ENCODE measurements at places on chromosomes 12 and 14.

DNA sequence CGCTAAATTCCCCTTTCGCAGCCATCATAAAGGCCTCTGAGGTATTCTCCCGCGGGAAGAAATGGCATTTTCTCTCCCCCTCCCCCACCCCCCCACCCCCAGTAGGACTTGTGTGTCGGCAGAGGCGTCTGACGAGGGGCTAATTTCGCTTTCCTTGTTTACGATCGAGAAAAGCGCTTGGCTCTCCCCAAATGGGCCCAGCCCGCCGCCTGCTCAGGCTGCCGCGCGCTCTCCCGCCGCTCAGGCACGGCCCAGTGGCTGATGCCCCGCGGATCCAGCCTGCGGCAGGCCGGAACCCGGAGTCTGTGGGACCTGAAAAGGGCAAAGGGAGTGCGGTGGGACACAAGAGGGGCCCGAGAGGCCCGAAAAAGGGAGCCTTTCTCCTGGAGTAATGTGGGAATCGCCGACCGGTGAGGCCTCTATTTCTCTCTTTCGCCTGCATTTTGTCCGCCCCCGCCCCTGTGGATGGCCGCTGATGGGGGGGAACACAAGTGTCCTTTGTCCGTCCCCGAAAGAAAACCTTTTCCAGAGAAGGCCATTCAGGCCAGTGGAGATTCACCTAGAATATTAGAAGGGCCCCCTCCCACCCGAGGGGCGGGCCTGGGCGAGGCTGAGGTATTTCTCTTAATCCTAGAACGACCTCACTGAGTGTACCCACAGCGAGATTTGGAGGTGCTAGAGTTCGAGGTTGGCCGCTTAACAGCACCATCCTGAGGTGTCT lies 9.0 kb upstream of the HOXC6 start:
- no peak for DNase-seq

DNA sequence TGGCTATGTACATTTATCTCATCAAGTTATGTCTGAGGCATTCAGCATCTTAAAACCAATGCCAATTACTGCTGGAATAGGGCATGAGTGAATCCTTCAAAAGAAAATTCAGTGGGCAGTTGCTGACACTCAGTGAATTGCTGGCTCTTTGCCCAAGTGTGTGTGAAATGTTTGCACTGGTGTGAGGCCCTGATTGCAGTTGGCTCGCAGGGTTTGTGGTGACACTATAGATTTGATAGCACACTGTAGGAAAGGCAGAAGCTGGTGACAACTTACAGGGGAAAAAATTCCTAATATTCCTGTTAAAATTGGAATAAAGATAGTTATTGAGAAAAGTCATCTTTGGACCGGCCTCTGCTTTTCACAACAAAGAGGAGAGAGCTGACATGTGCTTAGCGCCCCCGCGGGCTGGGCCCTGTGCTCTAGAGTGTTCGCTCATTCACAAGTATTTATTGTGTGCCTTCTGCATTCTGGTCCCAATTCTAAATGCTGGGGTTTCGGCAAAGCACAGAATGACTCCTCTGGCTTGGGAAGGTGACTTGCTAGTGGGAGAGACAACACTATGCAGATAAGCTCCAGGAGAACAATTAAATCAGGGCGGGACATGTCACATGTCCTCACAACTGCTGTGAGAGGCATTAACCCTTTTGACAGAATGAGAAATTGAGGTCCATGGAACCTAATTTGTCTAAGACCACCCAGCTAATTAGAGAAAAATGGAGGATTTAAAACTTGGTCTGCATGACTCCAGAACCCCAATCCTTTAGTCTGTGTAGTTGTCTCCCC lies 418.7 kb downstream of the NPAS3 start:
- DNase-seq: no peak

DNA sequence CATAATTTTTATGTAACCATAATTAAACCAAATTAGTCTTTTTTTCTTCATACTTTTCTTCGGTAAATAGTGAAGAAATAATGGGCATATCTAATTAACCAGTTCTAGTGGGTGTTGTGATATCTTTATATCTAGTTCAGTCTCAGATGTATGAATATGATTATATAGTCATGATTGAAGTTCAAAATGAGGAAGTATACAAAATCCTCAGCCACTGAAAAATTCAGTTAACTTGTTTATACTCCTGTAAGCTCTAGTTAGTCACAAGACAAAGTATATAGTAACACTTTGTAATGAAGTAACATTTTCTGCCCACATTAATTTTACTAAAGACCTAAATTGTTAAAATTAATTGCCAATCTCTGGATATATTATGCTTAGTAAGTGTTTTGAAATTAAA lies 46.5 kb downstream of the CAND1 start:
- no peak for DNase-seq

DNA sequence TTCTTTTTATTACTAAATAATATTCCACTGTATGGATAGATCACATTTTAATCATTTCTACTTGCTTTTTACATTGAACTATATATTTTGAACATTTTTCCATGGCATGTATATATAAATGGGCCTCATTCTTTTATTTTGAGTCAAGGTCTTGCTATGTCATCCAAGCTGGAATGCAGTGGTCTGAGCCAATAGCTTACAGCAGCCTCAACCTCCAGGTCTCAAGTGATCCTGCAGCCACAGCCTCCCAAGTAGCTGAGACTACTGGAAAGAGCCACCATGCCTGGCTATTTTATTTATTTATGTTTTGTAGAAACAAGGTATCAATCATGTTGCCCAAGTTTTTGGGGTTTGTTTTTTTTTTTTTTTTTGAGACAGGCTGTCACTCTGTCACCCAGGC lies 7.6 kb downstream of the FCF1 start:
- DNase-seq: no peak

DNA sequence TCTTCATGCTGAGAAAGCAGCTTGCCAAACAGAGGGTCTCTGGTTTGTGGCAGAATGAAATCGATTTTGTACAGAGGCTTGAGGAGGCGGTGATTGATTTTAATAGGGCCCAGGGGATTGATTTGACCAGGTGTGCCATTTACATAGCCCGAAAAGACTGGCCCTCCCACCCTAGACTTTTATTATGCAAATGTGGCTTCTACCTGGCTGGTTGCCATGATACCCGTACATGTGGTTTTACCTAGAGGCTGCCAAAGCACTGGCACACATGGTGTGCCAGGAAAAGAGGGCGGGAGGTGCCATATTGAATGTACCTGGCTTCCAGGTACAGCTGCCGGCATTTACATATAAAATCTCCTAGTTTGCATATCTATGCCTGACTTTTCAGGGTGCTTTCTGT lies 18.0 kb upstream of the GUCY2C start:
- DNase-seq: no peak

GRCh38 chr12:118188690-118189371 lies 52.9 kb downstream of the PEBP1 start:
- no peak for DNase-seq

- DNase-seq: peak; percentile 83
Observed at GRCh38 chr12:76020731-76021672, 10.6 kb downstream of the PHLDA1 start.

- no peak for DNase-seq
Observed at GRCh38 chr12:5581019-5581418, 149.1 kb downstream of the NTF3 start.

DNA sequence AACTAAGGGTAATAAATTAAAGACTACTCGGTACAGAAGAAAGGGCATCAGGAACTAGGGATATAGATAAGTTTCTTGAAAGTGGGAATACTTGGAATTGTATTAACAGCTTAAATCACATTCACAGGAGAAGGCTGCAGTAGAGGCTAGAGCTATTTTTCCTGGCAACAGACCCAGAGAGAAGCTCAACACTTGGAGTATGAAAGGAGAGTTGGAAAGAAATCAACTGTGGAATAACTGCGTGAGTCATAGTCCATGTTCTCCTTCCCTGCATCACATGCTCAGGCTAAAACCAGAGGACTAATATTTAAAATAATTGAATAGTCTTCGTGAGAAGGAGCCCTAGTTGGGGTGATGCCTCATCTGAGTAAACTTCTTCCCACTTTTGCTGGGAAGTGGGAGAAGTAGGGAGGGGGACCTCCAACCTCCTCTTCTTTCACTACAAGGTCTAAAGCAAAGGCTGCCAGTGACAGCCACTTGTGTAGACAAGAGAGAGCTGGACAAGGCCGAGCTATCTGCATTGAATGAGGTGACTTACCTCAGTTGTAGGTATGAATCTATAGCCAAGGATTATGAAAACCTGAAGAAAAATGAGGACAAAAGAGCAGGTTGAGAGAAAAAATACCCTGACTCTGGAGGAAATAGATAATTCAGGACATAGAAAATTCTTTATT lies 32.7 kb downstream of the DYRK2 start:
- DNase-seq: no peak

- no peak for DNase-seq
Observed at GRCh38 chr14:99381688-99382060, 99.0 kb downstream of the SETD3 start.

DNA sequence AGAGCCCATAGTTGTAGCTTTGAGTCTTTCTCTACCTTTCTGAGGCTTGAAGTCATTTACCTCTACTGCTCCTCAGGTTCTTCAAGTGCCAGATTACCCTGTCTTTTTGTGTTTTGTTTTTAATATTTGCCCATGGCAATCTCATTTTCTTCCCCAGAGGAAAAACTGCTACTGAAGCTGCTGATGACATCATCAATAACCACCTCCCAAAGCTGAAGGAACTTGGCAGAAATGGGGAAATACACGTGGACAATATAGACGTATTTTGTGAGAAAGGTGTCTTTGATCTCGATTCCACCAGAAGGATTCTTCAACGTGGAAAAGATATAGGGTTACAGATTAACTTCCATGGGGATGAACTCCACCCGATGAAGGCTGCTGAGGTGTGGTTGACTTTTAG lies 17.1 kb downstream of the AMDHD1 start:
- no peak for DNase-seq

- DNase-seq: no peak
Observed at GRCh38 chr12:6250343-6250742, 50.1 kb downstream of the CD9 start.

GRCh38 chr12:9756170-9756569 lies 4.5 kb downstream of the CD69 start:
- no peak for DNase-seq

DNA sequence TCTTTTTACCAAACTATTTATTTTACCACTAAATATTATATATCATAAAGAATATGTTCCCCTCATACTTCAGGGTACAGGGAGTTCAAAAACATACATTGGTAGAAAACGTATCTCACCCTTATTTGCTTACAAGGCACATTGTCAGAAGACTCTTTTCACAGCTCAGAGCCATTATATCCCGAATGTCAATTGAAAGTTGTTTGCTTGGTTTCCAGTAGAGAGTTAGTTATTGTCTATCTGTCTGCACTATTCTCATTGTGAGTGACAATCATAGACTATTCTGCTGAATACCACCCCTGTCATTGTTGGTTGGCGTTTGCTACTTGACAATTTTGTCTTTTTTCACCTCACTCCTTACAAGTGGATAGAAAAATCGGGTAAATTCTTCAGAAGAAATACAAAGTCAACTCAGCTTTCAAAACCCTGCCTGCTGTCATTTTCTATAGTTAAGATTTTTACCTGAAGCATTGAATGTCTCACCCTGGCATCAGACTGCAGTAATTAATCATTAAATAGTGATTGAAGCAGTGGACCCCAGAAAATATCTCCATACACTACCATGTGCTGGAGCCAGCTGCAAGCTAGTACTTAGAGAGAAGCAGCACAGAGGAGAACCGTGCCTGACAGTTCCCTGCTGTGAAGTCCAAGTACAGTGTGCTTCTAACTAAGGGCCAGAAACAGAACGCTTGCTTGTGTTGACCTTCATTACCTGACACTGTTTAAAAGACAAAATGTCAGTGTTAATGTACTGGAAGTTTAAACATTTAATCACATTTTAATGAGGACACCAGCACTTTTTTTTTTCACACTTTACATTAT lies 510.6 kb downstream of the RERGL start:
- no peak for DNase-seq

DNA sequence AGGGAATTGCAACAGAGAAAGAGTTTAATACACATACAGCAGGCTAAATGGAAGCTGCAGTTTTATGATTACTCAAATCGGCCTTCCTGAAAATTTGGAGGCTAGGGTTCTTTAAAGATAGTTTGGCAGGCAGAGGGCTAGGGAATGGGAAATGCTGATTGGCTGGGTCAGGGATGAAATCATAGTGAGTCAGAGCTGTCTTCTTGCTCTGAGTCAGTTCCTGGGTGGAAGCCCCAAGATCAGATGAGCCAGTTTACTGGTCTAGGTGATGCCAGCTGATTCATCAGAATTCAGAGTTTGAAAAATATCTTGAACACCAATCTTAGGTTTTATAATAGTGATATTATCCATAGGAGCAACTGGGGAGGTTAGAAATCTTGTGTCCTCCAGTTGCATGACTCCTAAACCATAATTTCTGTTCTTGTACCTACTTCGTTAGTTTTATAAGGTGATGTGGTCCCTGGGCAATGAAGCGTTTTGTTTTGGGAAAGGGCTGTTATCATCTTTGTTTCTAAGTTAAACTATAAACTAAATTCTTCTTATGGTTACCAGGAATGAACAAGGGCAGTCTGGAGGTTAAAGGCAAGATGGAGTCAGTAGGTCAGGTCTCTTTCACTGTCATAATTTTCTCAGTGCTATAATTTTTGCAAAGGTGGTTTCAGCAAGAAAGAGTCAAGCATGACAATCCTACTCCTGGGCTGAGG lies 257.8 kb upstream of the CCDC196 start:
- DNase-seq: peak; percentile 54

DNA sequence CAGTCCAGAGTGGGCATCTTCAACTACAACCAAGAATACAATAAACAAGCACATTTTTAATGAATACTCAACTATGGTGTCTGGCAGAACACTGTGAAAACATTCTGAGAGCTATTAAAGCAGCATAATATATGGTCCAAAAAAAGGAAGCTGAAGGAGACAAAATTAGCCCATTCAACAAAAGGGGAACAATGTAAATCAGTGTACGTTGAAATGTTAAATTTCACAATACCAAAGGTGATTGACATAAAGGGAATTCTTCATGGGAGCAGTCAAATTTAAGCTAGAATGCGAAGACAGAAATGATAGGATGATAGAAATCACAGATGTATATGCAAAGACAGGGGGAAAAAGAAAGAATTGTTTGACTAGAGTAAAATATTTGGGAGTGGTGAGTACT lies 41.3 kb upstream of the SYCP3 start:
- no peak for DNase-seq

GRCh38 chr14:87018294-87018693 lies 974.7 kb downstream of the GALC start:
- no peak for DNase-seq

DNA sequence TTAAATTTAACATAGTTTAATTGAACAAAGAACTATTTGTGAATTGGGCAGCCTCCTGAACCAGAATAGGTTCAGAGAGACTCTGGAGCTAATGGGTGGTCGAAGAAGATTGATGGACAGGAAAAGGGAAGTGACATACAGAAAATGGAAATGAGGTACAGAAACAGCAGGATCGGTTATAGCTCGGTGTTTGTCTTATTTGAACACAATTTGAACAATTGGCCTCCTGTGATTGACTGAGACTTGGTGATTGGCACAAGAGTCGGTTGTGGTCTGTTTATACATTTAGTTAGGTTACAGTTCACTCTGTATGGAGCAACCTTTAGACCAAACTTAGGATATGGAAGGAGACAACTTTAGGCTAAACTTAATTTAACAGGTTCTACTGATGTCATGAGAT lies 18.4 kb upstream of the CFL2 start:
- DNase-seq: no peak

- no peak for DNase-seq
Observed at GRCh38 chr14:76407449-76408150, 31.7 kb downstream of the ESRRB start.

All from stimulated activated CD4-positive, alpha-beta T cell treated with anti-CD3 and anti-CD28 coated beads, Interleukin-1b, Interleukin-23, amount 100 ng/mL, for 48 hours (primary cell).